ENCODE measurements at places on chromosomes 7 and 10.

DNA sequence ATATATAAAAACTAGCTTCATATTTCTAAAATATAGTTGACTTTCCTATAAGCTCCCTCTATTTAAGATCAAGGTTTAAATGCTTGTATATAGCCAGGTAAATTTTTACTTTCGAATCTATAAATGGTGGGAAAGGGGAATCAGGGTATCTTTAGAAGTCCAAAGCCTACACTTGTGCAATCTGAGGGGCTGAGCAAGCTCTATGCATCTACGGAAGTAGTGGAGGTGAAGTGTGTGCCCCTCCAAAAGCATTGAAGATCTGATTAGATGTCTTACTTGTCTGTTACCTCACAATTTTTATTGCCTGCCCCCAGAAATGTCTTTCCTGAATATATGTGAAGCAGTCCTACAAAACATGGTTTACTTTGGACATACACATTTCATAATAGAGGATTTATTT, 1.6 kb downstream of the AKAP9 start:
- no peak for DNase-seq

- DNase-seq, result no peak
Measured at GRCh38 chr7:157077021-157077420, 61.7 kb upstream of the UBE3C start.

- no peak for DNase-seq
Measured at GRCh38 chr10:119428789-119429188, 113.7 kb downstream of the RGS10 start.

GRCh38 chr7:117338020-117338419, 15.2 kb upstream of the WNT2 start:
- DNase-seq, result no peak

- DNase-seq, result no peak
Measured at GRCh38 chr7:47992446-47992845, 13.0 kb upstream of the HUS1 start.

- no peak for DNase-seq
Measured at GRCh38 chr7:108014747-108015682, 12.1 kb upstream of the LAMB1 start.

DNA sequence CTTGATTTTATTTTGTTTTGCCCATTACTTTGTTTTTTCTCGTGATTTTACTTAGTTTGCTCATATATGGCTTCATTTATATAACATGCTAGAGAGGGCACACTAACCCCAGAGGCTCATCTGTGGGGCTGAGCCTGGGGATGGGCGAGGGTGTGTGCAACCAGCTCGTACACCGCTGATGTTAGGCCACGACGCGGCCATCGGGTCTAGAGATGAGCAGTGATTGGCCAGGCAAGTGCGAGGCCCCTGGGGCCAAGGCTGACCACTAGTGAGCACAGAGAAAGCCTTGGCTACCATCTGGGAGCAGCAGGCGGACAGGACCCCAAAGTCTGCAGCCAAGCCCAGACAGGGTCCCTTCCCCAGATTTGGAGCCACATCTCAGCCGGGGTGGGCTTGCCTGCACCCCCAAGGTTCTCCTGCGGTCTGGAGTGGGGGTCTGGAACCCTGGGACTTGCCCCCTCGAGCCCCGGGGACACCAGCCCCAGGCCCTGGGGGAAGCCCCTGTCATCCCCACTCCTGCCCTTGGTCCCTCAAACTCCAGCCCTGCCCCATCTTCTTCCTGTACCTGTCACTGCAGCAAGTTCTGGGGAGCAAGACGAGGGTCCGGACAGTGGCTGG, 3.7 kb downstream of the FUOM start:
- no peak for DNase-seq

- DNase-seq, result no peak
Measured at GRCh38 chr10:60940446-60940845, 3.5 kb downstream of the RHOBTB1 start.

DNA sequence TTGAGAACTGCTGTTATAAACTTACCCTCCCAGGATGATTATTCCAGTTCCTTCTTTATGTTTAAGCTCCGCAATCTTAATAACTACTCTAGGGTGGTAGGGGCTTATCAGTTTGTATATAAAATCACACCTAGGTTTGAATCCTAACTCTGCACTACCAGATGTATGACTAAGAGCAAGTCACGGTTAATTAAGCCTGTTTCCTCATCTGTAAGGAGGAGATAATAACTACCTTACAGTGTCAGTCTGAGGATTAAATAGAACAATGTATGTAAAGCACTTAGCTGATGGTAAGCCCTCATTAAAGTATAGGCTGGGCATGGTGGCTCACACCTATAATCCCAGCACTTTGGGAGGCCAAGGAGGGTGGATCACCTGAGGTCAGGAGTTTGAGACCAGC, 9.2 kb downstream of the DNA2 start:
- no peak for DNase-seq

GRCh38 chr7:104272767-104273384, 55.5 kb upstream of the LHFPL3 start:
- DNase-seq, result no peak

DNA sequence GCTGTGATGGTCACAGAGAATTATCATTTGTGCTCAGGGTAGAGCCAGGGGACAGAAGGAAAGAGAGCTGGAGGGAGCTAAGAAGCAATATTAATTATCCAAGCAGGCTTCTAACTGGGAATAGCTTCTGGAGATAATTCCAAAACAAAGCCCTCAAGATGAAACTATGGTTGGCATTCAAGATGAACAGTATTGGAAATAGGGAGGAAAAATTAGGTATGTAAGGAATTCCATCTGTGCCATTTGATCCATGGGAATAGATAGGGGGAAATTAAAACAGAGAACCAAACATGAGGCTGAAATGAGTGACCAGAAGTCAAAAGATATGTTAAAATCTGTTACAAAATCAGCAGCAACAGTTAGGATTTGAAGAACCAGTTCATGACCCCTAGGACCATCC, 75.3 kb downstream of the NDUFB2 start:
- no peak for DNase-seq

DNA sequence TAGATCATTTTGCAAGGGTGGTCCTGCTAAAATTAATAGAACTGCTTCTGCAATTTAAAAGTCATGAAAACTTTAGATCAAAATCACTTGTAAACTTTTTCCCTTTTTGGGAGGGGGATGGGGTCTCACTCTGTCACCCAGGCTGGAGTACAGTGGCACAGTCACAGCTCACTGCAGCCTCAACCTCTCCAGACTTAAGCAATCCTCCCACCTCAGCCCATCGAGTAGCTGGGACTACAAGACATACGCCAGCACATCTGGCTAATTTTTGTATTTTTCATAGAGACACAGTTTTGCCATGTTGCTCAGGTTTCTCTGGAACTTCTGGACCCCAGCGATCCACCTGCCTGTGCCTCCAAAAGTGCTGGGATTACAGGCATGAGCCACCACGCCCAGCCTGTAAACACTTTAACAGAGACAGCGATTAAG, 79.7 kb downstream of the LRRC17 start:
- DNase-seq, result no peak

DNA sequence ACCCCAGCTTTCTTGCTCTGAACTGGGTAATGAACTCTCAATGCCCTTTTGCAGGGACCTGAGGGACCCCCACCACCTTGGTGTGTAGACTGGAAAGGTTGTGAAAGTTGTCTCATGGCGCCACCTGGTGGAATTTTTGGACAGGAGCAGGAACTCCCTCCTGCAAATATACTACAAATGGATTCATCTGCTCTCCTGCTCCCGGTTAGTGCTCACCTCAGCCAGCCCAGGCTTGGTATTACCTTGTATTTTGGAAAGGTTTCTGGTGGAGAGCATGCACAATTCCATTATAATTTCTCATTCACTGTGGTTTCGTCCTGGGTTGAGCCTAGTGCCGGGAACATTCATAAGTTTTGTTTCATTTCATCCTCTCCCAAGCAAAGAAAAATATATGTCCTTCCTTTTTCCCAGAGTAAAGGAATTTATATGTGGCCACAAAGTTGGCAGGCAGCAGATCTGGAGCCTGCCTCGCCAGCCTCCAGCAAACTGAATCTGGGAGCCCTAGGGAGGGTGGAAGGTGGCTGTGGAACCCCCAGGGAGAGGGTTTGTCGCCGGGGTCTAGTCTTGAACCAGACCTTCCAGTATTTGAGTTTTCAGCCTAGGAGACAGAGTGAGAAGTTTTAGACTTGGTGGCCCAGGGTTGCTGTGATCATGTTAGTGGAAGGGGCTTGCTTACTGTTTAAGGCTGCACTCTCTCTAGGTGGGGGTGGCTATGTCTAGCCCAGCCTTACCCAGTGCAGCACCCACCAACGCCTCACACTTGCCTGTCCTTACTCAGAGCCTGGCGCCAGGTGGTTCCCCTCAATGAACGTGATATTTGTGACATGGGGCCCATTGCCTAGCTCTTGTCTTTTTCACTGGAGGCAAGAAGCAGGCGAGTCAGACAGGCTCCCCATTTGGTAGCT, 9.5 kb downstream of the FAM241B start:
- DNase-seq, result no peak

- no peak for DNase-seq
Measured at GRCh38 chr10:93757801-93758507, at the start of gene LGI1. Gene LGI1, plus strand, starts transcription at chr10:93757936. Its CDS starts 209 bp downstream, at chr10:93758145.

DNA sequence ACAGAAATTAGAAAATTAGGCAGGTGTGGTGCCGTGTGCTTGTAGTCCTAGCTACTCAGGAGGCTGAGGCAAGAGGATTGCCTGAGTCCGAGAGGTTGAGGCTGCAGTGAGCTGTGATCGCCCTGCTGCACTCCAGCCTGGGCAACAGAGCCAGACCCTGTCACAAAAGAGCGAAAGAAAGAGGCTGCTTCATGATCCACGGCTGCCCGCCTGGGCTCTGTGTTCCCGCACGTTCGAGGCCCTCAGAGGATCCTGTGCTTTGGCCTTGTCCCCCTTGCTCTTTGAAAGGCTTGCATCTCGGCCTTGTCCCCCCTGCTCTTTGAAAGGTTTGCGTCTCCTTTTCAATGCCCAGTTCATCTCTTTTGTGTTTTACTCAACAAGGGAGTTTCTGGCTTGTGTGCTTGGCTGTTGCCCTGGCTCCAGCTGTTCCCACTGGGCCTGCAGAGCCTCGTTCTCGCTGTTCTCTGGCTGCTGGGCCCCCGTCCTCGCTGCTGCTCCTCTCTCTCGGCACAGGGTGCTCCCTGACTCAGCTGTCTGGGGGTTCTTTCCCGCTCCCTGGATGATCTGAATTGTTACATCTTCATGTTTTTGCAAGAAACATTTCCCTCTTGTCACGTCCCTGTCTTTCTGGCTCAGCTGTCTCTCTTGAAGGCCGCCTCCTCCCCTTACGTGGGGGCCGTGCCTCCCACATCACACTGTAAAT, 45.1 kb upstream of the INPP5A start:
- no peak for DNase-seq

GRCh38 chr7:107638594-107638993, 22.0 kb upstream of the SLC26A4 start:
- no peak for DNase-seq

GRCh38 chr10:128934492-128934891, 532.5 kb upstream of the MGMT start:
- no peak for DNase-seq

GRCh38 chr7:134332892-134333291, 16.2 kb upstream of the SLC35B4 start:
- no peak for DNase-seq

- no peak for DNase-seq
Measured at GRCh38 chr7:40629891-40630290, 495.1 kb downstream of the SUGCT start.

- no peak for DNase-seq
Measured at GRCh38 chr10:132697578-132698200, 88.3 kb downstream of the NKX6-2 start.

- DNase-seq, result peak; percentile 38
Measured at GRCh38 chr10:624605-625332, 64.7 kb downstream of the DIP2C start.

DNA sequence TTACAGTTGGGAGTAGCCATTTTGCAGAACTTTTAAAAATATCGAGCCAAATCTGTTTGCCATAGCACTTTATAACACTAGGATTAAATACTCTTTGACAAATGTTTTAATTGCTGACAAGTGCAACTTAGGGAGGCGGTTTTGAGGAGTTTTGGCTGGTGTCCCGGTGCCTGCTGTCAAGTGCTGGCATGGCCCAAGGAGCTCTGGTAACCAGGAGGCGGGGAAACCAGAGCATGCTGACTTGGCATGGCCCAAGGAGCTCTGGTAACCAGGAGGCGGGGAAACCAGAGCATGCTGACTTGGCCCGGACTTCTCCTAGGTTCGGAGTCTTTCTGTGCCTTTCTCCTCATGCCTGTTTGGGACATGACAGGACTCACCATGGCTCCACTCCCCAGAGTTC, 30.8 kb upstream of the ZNF32 start:
- no peak for DNase-seq

DNA sequence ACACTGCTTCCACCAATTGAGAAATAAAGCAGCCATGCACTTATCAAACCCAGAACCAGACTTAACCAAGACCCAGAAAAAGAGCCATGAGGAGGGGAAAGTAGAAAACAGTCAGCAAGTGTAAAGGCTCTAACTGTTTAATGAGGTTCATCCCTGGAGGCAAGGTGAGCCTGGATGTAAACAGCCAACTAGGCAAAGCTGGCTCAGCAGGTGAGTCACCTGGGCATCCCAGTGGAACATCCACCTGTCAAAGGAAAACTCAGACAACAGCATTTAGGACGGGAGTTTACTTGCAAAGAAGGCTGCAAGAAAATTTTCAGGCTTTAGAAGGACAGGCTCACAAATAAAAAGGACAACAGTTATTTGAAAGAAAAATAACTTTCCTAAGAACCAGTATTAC, 153.0 kb downstream of the SNX13 start:
- DNase-seq, result no peak

- no peak for DNase-seq
Measured at GRCh38 chr10:58647376-58648112, 134.9 kb downstream of the BICC1 start.

Measured in BJ (cell line).